ENCODE measurements at places on chromosomes 1 and 21. TPM values are rescaled to one million over a fixed set of nuclear protein-coding genes. Genes with fewer than 3 reads are reported as not detected.

Gene GNL2
- 37.0 TPM for total RNA-seq

Gene CRYBG2
- total RNA-seq = not detected

- no peak for DNase-seq
Observed at GRCh38 chr1:205576011-205576410, 55.8 kb downstream of the ELK4 start.

GRCh38 chr1:168907053-168907452, 178.0 kb upstream of the DPT start:
- no peak for DNase-seq

DNA sequence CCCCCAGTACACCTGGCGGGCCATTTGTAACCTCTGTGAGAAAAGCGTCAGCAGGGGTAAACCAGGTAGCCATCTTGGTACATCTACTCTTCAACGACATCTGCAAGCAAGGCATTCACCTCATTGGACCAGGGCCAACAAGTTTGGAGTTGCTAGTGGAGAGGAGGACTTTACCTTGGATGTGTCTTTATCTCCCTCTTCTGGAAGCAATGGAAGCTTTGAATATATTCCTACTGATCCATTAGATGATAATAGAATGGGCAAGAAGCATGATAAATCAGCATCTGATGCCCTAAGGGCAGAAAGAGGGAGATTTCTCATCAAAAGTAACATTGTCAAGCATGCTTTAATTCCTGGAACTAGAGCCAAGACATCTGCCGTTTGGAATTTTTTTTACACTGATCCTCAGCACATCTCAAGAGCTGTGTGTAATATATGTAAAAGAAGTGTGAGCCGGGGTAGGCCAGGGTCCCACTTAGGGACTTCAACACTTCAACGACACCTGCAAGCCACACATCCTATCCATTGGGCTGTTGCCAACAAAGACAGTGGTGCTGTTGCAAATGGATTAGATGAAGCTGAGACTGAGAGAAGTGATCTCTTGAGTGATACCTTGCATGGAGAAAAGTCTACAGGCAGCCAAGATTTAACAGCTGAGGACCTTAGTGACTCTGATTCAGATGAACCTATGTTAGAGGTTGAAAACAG, 2.7 kb downstream of the ZBED6 start:
- no peak for DNase-seq
